HS-5 (cell line): ENCODE measurements at places on chromosomes 2 and 18.

DNA sequence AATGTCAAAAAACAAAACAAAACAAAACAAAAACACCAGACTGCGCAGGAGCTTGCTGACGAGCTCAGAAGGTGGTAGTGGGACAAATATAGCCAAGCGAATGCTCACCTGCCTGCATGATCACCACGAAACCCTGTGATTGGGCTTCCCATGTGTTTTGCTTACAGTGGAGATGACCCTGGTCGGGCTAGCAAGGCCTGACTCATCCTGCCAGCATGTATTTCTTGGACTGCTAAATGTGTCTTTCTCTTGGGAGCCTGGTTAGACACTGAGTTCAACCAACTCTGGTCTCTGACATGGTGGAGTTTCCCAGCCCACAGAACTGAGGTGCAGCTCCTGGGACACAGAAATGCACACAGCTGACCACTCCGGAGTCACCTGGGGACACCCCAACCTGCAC is 30.7 kb upstream of the DUSP2 start:
- no peak for DNase-seq

GRCh38 chr2:118123561-118124232 is 35.4 kb downstream of the INSIG2 start:
- peak; percentile 84 for DNase-seq

- no peak for DNase-seq
Measured at GRCh38 chr2:120765678-120766469, 30.2 kb downstream of the GLI2 start.

DNA sequence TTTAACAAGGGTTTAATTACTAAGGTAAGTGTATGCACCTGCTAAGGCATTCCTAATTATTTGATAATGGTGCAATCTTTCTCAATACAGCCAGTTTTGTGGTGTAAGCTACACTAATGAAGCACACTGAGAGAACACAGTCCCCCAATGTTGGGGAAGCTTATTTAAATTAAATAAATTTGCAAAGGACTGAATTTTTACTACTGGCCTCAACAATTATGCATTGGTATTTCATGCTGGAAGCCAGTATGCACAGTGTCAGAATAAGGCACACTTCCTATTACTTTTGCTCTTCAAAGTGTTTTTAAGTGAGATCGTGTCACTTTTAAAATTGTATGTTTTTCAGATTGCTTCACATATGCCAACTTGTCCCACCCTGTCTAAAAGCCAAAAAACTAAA is 103.2 kb upstream of the ZNF521 start:
- no peak for DNase-seq

DNA sequence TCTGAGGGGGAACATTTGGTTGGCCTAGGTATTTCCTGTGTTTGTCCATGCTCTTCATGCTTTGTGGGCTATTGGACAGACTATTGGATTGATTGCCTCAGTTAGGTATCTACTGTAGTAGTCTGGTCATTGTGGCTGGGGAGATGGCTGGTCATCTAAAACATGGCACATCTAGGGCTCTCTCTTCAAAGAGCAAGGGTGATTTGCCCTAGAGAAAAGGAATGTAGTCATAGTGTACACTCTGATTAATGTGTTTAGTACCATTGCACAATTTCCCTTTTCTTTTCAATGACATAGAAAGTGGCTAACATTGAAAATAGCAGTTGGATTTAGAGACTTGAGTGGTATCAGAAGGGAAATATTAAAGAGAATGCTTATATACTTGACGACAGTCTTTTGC is 114.3 kb downstream of the LCLAT1 start:
- DNase-seq = no peak

GRCh38 chr2:238397356-238397755 is 29.4 kb upstream of the ASB1 start:
- no peak for DNase-seq

DNA sequence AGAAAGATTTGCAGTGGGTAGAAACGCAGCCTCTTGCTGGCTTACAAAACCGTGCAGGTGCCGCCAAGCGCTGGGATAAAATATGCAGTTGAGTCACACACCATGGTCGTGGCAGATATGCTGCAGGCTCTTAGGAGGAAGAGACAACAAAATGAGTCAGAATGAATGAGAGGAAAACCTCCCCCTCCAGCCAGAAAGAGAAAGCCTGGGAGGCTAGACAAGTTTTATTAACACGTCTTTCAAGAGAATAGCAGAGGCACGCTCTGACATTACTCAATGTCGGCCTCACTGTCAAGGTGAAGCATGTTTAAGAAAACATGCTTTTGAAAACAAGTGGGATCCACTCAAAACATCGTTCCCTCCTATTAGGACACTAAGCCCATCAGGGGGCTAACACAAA is 37.1 kb upstream of the ZCCHC2 start:
- peak; percentile 48 for DNase-seq

DNA sequence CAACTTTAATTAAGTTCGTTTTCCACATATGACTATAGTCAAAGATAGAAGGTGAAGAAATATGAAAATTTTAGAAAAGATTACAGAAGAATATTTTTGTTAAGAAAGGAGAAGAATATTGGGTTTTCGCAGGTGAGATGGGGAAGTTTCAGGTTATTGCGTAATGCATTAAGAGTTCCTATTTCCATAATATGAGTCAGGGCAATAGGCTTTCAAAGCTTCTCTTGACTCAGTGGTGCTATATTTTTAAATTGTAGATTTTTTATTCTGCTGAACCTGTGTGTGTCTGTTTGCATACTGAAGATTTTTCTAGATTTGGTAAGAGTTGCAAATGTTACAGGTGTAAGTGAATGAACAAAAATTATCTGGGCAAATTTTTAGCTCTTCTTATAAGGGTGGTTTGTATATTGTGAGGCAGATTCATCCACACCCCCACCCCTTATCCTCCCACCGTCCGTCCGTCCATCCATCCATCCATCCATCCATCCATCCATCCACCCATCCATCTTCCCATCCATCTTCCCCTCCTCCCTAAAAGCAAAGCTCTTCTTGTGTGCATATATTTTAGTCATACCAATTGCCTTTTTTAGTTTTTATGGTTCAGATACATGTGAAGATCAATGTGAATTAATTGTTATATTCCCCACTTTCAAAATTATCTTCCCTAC is 69.6 kb downstream of the MYO1B start:
- no peak for DNase-seq

- DNase-seq = no peak
Measured at GRCh38 chr2:65744477-65745200, 312.2 kb upstream of the SPRED2 start.

- no peak for DNase-seq
Measured at GRCh38 chr2:18276583-18277075, 283.8 kb downstream of the RDH14 start.
